Natural killer cell treated with Interleukin-12 subunit alpha and Interleukin-12 subunit beta and Interleukin-15 and Interleukin-18, amount 100 ng/mL, for 72 hours (primary cell): ENCODE measurements at places on chromosomes 2 and 18. TPM values are rescaled to one million over a fixed set of nuclear protein-coding genes. Genes with fewer than 3 reads are reported as not detected.

DNA sequence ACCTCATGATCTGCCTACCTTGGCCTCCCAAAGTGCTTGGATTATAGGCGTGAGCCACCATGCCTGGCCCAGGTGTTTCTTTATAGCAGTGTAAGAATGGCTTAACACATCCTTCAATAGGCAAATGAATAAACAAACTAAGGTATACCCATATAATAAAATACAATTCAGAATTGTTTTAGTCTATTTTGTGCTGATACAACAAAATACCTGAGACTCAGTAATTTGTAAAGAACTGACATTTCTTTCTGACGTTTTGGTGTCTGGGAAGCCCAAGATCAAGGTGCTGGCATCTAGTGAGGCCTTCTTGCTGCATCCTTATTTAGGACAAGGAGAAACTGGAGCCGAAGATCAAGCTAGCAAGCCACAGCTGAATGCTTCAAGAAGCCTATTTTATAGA, 1372.1 kb upstream of the DDX18 start:
- H3K36me3 ChIP-seq, result peaks cover 7% of the 10 kb centered on the region
- H3K27ac ChIP-seq, result no peak overlapping the region
- H3K4me3 ChIP-seq, result no peak overlapping the region
- no peaks in the 10 kb centered on the region for H3K4me1 ChIP-seq

- no peaks in the 10 kb centered on the region for H3K27me3 ChIP-seq
- DNase-seq, result no peak
- no peak overlapping the region for H3K27ac ChIP-seq
- no peaks in the 10 kb centered on the region for H3K4me1 ChIP-seq
- H3K36me3 ChIP-seq, result no peaks in the 10 kb centered on the region
- H3K4me3 ChIP-seq, result no peak overlapping the region
Measured at GRCh38 chr18:24160086-24160485, 21.2 kb downstream of the CABYR start.

DNA sequence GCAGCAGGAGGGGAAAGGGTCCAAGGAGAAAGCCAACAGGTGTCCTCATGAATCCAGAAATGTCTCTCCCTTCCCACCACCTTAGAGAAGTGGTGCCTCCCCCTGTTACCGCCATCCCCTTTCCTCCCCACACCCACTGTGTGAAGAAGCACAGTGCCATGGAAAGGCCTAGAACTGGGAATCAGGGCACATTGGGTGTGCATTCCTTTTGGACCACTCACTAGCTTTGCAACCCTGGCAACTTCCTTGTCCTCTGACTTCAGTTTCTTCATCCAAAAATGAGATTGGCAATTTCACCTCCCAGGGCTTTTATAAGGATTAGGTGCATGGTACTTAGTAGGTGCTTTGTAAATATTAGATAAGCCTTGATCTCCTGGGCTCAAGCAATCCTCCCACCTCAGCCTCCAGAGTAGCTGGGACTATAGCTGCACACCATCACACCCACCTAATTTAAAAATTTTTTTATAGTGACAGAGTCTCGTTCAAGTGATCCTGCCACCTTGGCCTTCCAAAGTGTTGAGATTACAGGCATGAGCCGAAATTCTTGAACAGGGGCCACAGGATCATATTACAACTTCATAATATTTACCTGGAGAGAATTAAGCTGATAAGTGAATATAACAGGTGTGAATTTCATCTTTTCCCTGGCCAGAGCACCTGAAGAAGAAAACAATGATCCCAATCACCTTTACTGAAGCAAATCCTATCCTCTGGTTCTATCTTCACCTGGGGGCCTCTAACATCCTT, 97.9 kb upstream of the TAF1B start:
- no peak overlapping the region for H3K4me3 ChIP-seq
- no peak overlapping the region for H3K27ac ChIP-seq
- DNase-seq, result no peak
- H3K27me3 ChIP-seq, result no peaks in the 10 kb centered on the region
- H3K4me1 ChIP-seq, result peaks cover 12% of the 10 kb centered on the region

- H3K27ac ChIP-seq, result peak overlapping the region; percentile 87
- peaks cover 52% of the 10 kb centered on the region for H3K4me1 ChIP-seq
- H3K4me3 ChIP-seq, result peak overlapping the region; percentile 93
- H3K27me3 ChIP-seq, result no peaks in the 10 kb centered on the region
Measured at GRCh38 chr18:79680100-79680879, 687 bp downstream of the CTDP1 start.

DNA sequence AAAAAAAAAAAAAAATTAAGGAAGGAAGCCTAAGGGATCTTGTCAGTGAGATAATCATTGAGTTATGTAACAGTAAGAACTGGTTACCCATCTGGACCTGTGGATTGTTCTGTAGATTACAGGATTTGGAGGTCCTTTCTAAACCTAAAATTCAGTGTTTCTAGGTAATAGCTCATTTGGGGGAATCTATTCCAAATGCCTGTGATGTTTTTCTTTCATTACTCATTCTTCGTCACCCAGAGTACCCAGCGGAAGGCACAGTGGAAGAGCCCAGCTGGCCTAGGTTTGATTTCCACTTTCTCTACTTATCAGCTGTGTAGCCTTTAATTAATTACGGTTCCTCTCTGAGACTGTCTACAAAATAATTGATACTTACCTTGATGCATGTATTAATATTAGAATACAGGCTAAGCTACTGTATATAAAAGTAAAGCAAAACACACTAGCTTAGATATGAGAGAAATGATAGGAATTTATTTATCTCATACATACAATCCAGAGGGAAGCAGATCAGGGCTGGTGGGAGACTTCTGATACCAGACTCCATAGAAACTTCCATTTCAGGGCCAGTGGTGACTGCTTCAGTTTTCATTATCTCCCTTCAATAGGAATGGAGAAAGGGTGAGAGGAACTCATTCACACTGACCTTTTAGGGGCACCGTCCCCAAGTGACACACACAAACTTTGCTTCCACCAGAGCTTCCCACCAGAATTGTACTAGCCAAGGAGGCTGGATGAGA, 115.8 kb upstream of the NOSTRIN start:
- no peaks in the 10 kb centered on the region for H3K27me3 ChIP-seq
- no peaks in the 10 kb centered on the region for H3K36me3 ChIP-seq
- H3K4me3 ChIP-seq, result no peak overlapping the region
- H3K27ac ChIP-seq, result no peak overlapping the region
- H3K4me1 ChIP-seq, result peaks cover 3% of the 10 kb centered on the region

- no peak overlapping the region for H3K4me3 ChIP-seq
- no peaks in the 10 kb centered on the region for H3K27me3 ChIP-seq
Measured at GRCh38 chr2:35081001-35081621, 1274.5 kb upstream of the CRIM1 start.

- no peak overlapping the region for H3K27ac ChIP-seq
- no peaks in the 10 kb centered on the region for H3K36me3 ChIP-seq
- H3K4me1 ChIP-seq, result peaks cover 47% of the 10 kb centered on the region
- no peak for DNase-seq
Measured at GRCh38 chr2:46723346-46723745, 192.3 kb downstream of the MCFD2 start.

GRCh38 chr2:144152817-144153271, 367.1 kb downstream of the ZEB2 start:
- H3K4me3 ChIP-seq, result no peak overlapping the region
- no peaks in the 10 kb centered on the region for H3K27me3 ChIP-seq
- H3K27ac ChIP-seq, result peak overlapping the region; percentile 74
- H3K36me3 ChIP-seq, result peaks cover 4% of the 10 kb centered on the region
- no peak for DNase-seq

DNA sequence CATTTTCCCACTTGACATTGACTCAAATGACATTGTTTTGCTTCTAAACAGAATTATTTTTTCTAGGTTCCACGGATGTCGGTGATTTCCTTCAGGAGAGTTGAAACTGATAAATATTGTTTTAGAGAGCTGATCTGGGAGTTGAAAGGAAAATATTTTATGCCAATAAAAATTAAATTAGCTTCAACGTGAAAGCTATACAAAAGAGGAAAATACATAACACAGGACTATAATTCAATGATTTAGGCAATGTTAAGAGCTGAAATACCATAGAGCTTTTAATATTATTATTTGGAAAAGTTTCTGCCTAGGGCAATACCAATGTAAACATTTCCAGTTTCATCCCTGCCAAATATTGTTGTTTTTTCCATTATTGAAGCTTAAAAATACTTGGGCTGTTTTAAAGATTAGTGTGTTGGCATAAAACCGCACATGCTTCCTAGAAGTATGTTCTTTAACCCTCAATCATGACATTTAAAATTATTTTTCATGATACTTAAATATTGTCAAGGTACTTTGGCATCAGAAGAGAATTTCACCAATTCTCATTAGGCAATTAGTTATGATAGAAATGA, 18.6 kb upstream of the PDE1A start:
- no peak overlapping the region for H3K27ac ChIP-seq
- DNase-seq, result no peak
- no peaks in the 10 kb centered on the region for H3K27me3 ChIP-seq
- H3K4me1 ChIP-seq, result no peaks in the 10 kb centered on the region

- H3K4me1 ChIP-seq, result no peaks in the 10 kb centered on the region
- DNase-seq, result no peak
- no peaks in the 10 kb centered on the region for H3K36me3 ChIP-seq
- peaks cover 32% of the 10 kb centered on the region for H3K27me3 ChIP-seq
- H3K4me3 ChIP-seq, result no peak overlapping the region
Measured at GRCh38 chr2:48714245-48714644, 41.3 kb downstream of the LHCGR start.

DNA sequence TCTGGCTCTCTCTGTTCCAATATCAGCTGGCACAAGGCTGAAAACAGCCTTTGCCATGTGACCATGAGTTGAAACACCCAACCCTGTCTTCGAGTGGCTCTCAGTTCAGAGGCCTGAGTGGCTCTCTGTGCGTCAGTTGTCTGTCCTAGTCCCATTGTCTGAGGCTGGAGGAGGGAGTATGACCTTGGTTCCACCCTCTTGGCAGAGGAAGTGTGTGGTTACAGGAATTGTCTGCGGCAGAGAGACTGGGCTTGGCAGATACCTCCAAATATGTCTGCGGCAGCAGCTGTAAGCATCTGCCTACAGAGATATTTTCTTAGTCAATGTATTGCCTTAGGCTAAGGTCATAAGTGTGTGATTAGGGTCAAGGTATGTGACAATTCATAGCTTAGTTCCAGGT, 32.6 kb downstream of the CNGA3 start:
- no peak overlapping the region for H3K27ac ChIP-seq
- no peaks in the 10 kb centered on the region for H3K4me1 ChIP-seq
- H3K27me3 ChIP-seq, result peaks cover 28% of the 10 kb centered on the region
- no peak for DNase-seq

- no peak for DNase-seq
- peaks cover 4% of the 10 kb centered on the region for H3K36me3 ChIP-seq
- H3K4me1 ChIP-seq, result peaks cover 7% of the 10 kb centered on the region
- no peaks in the 10 kb centered on the region for H3K27me3 ChIP-seq
- no peak overlapping the region for H3K4me3 ChIP-seq
Measured at GRCh38 chr18:3283908-3284307, 22.0 kb downstream of the MYL12B start.

- H3K36me3 ChIP-seq, result peaks cover 6% of the 10 kb centered on the region
- H3K27ac ChIP-seq, result no peak overlapping the region
- no peak overlapping the region for H3K4me3 ChIP-seq
- DNase-seq, result no peak
Measured at GRCh38 chr18:33781429-33781828, 203.4 kb downstream of the ASXL3 start.

DNA sequence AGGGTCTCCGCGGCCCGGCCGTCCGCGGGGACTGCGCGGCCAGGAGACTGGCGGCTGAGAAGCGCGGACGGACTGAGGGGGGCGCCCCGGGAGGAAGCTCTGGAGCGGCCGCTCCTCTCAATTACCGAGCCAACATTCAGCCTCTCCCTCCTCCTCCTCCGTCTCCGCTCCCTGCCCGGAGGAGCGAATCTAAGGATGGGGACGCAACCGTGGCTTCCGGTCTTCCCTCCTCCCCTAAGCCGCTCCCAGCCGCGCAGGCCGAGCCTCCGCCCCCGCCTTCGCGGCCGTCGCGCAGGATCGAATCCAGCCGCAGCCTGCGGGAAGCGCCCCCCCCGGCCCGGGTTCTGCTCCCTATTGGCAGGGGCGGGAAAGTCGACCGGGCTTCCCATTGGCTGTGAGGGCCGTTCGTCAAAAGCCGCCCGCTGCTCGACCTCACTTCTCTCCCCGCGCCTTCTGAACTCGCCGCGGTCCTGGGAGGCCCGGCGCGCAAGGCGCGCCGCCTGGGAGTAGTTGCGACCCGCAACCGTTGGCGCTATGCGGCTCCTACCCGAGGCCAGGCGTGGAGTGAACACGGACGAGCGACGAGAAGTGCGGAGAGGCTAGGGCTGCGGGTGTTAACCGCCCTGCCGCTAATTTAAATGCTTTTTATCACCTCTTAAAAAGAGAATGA, at the start of gene HNRNPLL:
TSS of gene HNRNPLL (minus strand) at position 197 of the 670 bp plus-strand sequence. CDS start 302 bp downstream, outside the sequence.
- H3K27me3 ChIP-seq, result no peaks in the 10 kb centered on the region
- peak within 1 kb of the TSS; percentile 77 for H3K27ac ChIP-seq
- DNase-seq, result peak; percentile 96
- no peaks in the 10 kb centered on the region for H3K36me3 ChIP-seq
- H3K4me3 ChIP-seq, result peak within 1 kb of the TSS; percentile 87
- H3K4me1 ChIP-seq, result peaks cover 26% of the 10 kb centered on the region

DNA sequence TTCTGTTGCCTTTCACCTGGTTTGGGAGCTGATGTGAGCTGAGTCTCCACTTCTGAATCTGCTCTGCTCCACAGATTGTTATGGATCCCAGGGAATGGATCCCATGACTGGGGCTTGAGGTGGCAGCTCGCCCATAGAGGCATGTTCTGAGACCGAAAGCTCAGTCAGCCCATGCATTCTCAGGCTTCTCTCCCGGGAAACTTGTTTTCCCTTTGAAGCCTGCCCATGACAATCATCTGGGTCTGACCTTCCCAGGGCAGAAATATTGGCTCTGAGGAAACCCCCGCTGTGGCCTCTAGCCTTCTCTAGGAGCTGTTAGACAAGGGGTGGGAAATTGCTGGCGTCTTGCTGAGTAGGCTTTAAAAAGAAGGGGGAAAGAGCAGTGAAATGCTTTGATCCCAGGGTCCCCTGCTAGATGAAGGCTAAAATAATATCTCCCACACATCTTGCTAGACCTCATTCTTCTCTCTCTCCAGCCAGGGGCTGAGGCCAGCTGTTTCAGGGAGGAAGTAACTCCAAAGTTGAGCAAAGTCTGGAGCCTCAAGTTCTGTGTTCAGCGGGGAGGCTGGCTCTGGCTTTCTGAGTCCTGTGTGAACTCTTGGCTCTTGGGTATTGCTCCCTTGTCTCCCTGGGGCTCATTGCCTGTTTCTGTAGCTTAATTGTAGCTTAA, 2.0 kb downstream of the VAMP8 start:
- H3K4me1 ChIP-seq, result peaks cover 41% of the 10 kb centered on the region
- H3K4me3 ChIP-seq, result peak overlapping the region; percentile 95
- H3K27ac ChIP-seq, result peak overlapping the region; percentile 90
- peaks cover 13% of the 10 kb centered on the region for H3K36me3 ChIP-seq

- no peak overlapping the region for H3K4me3 ChIP-seq
- no peak for DNase-seq
- H3K36me3 ChIP-seq, result no peaks in the 10 kb centered on the region
- no peaks in the 10 kb centered on the region for H3K27me3 ChIP-seq
- no peak overlapping the region for H3K27ac ChIP-seq
Measured at GRCh38 chr2:85175369-85176299, 42.4 kb downstream of the TCF7L1 start.

Gene FKBP1B
- 2.4 TPM for total RNA-seq

Gene TWIST2
- total RNA-seq, result not detected
